ENCODE measurements at places on chromosomes 5 and 9. TPM values are rescaled to one million over a fixed set of nuclear protein-coding genes. Genes with fewer than 3 reads are reported as not detected.

DNA sequence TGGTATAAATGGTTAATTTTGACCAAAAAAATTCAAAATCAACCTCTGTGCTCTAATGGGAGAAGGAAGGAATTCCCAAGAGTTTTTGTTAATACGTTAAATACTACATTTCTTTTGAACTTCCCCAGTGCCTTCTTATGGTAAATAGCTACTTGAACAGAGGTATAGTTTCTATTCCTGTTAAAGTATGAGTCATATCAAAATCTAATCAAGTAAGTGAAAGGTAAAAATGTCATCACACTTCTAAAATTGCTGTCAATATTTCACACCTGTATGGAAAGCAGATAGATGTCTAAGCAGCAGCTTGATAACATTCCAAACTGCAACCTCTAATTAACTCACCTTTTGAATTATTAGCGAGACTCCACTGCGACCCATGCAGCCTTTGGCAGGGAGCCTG lies 214.1 kb upstream of the MEF2C start:
- no peaks in the 10 kb centered on the region for H3K4me1 ChIP-seq
- no peaks in the 10 kb centered on the region for H3K27me3 ChIP-seq
- no peak overlapping the region for H3K27ac ChIP-seq
- no peak overlapping the region for H3K4me3 ChIP-seq
- H3K36me3 ChIP-seq = no peaks in the 10 kb centered on the region

- H3K4me1 ChIP-seq = no peaks in the 10 kb centered on the region
- no peaks in the 10 kb centered on the region for H3K36me3 ChIP-seq
- no peak overlapping the region for H3K4me3 ChIP-seq
- H3K27ac ChIP-seq = no peak overlapping the region
- peaks cover 2% of the 10 kb centered on the region for H3K27me3 ChIP-seq
- DNase-seq = no peak
Measured at GRCh38 chr5:180399401-180400215, 46.5 kb upstream of the GFPT2 start.

DNA sequence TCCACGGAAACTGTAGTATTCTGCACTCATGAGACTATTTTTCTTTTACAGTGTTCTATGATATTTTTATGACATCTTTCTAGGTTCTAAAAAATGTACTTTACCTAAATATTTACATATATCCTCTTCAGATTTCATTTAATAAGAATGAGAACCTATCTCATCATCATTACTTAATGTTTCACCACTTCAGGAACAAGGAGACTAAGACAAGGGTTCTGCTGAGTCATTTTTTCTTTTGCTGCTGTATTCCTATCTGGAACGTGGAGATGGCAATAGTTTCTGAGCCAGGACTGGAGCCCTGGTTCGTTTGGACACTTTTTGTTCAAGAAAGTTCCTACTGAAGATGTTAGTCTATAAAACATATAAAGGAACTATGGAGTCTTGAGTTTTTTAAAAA lies 258.2 kb upstream of the MAP3K1 start:
- H3K27ac ChIP-seq = no peak overlapping the region
- no peaks in the 10 kb centered on the region for H3K4me1 ChIP-seq
- H3K4me3 ChIP-seq = no peak overlapping the region

GRCh38 chr9:7033076-7034045 lies 275.6 kb downstream of the KDM4C start:
- no peak for DNase-seq
- peaks cover 3% of the 10 kb centered on the region for H3K36me3 ChIP-seq
- H3K27ac ChIP-seq = no peak overlapping the region
- no peaks in the 10 kb centered on the region for H3K4me1 ChIP-seq
- no peak overlapping the region for H3K4me3 ChIP-seq

DNA sequence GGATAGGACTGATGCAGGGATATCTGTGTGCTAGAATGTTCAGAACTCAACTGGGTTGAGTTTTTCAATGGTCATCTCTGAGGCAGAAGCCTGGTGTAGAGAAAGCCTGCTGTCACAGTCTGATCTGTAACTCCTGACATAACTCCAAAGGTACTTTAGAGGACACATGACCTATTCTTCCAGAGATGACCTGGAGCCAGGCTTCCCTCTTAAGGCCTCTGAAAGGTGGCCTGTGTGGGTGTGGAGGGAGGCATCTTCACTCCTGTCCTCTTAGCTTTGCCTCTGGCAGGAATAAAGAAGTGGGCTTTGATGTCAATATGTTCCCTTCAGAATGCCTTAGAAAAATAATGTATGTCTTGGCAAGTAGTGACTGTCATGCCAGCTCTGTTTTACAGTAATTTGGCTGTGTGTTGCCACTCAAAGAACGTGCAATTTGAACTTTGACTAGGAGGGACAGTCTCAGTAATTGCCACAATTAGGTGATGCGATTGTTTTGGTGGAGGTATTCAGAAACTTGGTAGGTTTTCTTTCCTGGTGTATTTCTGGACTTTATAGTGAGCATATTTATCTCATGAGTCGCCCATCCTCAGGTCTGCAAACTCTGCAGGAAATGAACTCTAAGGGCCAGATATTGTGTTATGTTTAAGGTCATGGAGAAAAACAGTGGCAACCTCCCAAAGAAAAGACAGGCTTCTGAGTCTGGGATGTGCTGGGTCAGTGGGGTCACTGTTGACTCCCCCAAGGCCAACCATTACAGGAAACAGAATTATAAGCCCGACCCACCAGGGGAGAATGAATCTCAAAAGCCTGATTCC lies 3.2 kb upstream of the C5orf63 start:
- no peaks in the 10 kb centered on the region for H3K27me3 ChIP-seq
- H3K36me3 ChIP-seq = no peaks in the 10 kb centered on the region
- DNase-seq = no peak
- H3K4me3 ChIP-seq = no peak overlapping the region

DNA sequence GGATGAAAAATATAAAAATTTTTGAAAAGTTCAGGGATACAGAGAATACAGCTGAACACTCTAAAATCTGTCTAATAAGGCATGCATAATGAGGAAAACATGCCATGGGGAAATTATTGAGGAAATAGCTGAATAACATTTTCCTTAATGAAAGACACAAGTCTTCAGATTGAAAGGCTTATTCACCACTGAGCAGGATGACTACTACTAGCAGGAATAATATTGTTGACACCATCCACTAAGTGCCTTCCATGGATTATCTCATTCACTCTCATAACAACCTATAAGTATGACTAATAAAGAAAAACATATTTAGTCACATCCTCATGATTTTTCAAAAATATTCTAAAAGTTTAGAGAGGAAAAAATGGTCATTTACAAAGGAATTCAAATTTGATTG lies 96.7 kb upstream of the FER start:
- peaks cover 8% of the 10 kb centered on the region for H3K36me3 ChIP-seq
- peaks cover 12% of the 10 kb centered on the region for H3K4me1 ChIP-seq
- no peaks in the 10 kb centered on the region for H3K27me3 ChIP-seq
- no peak overlapping the region for H3K27ac ChIP-seq
- H3K4me3 ChIP-seq = no peak overlapping the region
- no peak for DNase-seq

GRCh38 chr5:95283761-95284571 lies 928 bp downstream of the MCTP1 start:
- no peaks in the 10 kb centered on the region for H3K36me3 ChIP-seq
- H3K4me3 ChIP-seq = no peak overlapping the region

DNA sequence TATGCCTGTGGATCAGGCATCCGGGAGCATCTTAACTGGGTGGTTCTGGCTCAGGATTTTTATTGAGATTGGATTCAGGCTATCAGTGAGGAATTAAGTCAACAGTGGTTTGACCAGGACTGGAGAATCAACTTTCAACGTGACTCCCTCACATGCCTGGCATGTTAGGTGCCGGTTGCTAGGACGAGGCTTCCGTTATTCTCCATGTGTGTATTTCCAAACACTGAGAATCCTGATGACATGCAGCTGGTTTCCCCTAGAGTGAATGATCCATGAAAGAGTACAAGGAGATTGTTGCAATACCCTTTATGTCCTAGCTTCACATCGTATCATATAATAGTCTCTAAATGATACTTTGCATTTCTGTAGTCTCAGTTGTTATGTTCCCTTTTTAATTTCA lies 529.2 kb downstream of the ANXA1 start:
- no peak overlapping the region for H3K27ac ChIP-seq
- no peaks in the 10 kb centered on the region for H3K4me1 ChIP-seq
- no peaks in the 10 kb centered on the region for H3K27me3 ChIP-seq

CARTPT gene
- 148 TPM for total RNA-seq

LYRM7 gene
- total RNA-seq = 6.3 TPM

C5orf58 gene
- total RNA-seq = 0.28 TPM

HSPB3 gene
- not detected for total RNA-seq

PKD2L2 gene
- not detected for total RNA-seq

Measured in endothelial cell (in vitro differentiated cells).